Stimulated activated CD4-positive, alpha-beta T cell treated with anti-CD3 and anti-CD28 coated beads, TNF-alpha, amount 100 ng/mL, for 4 hours (primary cell): ENCODE measurements at places on chromosomes 1 and 21.

DNA sequence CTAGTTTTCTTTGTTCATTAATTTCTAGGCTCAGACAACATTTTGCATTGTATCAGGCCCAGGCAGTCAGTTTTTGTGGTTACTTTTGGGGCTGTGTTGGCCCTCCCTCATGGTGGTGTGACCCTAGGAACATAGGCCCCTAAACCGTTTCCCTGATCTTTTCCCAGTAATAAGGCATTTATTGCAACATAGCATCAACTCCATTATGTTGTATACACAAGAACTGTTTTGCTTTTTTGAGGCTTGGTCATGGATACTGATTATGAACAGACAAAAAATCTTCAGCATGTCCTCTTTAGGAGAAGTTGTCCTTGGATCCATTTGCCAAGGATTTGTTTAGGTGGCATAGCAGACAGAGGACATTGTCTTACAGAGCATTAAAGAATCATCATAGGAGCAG lies 10.3 kb downstream of the B3GALT2 start:
- no peak for DNase-seq

- DNase-seq, result no peak
Measured at GRCh38 chr1:24827379-24828135, 82.3 kb downstream of the CLIC4 start.

DNA sequence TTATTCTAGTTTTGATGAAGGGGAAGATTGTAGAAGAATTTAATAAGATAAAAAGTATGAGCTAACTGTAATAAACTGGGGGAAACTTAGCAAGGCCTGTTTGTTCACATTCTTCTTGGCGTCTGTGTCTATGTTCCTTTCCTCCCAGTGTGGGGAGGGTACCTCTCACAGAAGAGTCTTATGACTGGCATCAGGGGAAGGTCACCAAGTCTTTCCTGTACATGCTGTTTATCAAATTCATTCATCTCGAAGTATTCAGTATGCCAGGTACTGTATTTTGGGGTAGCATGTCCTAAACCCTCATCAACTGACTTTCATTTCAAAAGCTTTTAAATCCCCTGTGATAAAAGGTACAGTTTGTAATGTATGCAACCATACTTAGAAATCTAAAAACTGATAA lies 78.4 kb downstream of the HS2ST1 start:
- DNase-seq, result no peak

DNA sequence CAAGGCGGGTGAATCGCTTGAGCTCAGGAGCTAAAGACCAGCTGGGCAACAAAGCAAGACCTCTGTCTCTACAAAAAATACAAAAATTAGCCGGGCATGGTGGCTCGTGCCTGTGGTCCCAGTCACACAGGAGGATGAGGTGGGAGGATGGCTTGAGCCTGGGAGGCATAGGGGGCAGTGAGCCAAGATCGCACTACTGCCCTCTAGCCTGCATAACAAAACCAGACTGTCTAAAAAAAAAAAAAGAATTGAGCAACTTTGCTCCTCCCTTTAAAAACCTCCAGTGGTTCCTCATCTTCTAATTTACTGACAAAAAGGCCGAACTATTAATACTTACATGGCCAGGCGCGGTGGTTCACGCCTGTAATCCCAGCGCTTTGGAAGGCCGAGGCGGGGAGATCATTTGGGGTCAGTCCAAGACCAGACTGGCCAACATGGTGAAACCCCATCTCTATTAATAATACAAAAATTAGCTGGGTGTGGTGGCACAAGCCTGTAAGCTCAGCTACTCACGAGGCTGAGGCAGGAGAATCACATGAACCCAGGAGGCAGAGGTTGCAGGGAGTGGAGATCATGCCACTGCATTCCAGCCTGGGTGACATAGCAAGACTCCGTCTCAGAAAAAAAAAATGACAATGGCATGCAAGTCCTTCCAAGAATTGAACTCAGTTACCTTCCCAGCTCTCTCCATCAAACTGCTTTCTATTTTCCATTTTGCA lies 4.4 kb downstream of the ACBD3 start:
- DNase-seq, result no peak
